ENCODE measurements at places on chromosomes 5 and 9.

- DNase-seq: no peak
Measured at GRCh38 chr9:85716031-85716877, 25.5 kb downstream of the AGTPBP1 start.

DNA sequence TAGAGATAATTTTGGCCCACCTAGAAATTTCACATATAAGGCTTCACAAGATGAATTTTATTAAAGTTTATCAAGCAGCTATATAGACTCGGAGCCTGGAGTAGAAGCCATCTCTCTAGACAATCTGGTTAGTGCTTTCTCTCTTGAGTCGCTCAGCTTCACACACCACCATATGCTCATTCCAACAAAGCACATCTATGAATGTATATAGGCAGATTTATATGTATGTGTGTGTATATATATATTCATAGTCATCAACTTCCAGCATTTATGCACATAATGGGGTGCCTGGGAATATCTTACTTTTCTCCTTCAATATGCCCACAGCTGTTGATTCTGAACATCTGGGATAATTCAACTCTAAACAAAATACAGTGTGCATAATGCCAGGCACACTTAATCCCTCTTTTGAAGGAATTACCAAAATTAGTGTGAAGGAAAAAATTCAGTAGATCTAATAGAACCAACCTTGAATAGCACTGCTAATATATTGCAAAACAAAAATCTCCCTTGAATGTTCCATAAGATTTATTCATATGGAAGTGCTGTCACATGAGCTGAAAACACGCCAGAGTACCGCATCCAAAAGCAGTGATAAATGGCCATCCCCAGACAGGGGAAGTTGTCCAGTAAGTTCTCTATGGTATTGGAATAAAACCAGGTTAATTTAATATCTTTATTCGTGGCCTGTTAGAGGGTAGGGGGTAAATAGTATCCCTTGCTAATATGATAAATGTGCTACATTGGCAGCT, 56.0 kb upstream of the MOCS2 start:
- no peak for DNase-seq

DNA sequence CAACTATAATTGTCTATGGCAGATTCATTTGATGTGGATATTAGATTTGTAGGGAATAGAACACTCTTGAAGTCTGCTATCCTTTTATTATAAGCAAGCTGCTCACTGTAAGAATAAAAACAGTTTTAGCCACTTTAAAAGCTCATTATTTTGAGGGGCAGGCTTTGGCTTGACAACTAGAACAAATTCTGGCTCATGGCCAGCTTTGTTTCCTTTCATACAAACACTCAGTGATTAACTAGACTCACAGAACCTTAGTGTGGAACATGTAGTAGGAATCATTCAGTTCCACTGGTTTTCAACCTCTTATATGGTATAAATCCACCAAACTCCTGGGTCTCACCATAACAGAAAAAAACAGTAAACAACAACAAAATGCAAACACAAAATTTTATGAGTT, 27.4 kb upstream of the CEP120 start:
- peak; percentile 67 for DNase-seq

DNA sequence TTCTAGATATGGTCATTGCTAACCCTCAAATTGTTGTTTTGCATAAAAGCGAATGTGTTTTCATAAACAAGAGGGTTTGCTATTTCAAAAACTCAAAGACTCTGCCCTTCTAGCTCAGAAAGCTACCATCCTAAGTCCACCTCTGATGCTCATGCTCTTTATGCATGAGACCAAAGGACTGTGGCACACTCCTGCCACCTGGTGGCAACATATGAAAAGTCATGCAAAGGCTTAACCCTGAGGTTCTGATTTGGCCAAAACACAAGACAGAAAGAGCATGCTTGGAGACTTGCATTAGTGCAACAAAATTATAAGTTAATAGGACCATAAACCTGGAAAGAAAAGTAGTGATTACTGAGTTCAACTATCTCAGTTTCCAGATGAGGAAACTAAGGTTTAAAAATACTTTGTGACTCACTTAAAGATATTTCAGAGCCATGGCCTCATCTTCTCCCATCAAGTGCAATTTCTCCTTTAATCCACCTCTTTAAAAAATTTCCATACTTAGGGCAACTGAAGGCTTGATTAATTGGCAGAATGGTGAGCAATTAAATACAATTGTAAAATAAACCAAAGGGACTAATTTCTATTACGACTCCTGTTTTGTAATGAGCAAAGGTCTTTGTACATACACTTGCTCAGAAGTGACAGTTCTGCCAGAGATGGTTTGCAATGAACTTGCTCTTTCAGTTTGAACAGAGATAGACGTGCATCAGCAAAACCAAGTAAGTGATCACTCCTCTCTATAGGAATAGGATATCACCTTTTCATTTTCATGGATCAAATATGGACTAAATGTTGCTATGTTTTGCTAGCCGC, 110.7 kb upstream of the RAD23B start:
- peak; percentile 80 for DNase-seq

DNA sequence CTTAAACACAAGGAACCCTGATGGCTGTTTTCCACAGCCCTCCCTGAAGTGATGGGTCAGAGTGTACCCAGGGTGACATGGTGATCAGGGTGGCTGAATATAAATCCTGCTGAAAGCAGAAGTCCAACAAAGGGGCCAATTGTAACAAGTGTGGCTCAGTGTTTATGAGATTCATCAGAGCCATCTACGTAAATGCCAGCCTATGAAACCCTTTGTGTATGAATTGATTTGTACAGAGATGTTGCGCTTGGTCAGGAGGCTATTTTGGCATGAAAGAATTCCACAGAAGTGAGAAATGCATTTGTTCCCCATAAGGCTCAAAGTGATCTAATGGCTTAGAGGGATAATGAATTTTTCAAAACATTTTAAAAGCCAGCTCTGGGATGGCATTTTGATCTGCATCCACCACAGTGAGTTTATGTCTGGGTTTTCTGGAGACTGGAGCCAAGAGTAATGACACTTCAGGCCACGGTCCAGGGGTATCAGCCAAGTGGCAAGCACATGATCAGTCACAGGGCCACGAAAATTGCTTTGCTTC, 12.4 kb downstream of the PRUNE2 start:
- DNase-seq: no peak

GRCh38 chr5:33465120-33465519, 24.4 kb downstream of the TARS1 start:
- no peak for DNase-seq

GRCh38 chr5:122723606-122724352, 51.1 kb upstream of the SNX2 start:
- no peak for DNase-seq

DNA sequence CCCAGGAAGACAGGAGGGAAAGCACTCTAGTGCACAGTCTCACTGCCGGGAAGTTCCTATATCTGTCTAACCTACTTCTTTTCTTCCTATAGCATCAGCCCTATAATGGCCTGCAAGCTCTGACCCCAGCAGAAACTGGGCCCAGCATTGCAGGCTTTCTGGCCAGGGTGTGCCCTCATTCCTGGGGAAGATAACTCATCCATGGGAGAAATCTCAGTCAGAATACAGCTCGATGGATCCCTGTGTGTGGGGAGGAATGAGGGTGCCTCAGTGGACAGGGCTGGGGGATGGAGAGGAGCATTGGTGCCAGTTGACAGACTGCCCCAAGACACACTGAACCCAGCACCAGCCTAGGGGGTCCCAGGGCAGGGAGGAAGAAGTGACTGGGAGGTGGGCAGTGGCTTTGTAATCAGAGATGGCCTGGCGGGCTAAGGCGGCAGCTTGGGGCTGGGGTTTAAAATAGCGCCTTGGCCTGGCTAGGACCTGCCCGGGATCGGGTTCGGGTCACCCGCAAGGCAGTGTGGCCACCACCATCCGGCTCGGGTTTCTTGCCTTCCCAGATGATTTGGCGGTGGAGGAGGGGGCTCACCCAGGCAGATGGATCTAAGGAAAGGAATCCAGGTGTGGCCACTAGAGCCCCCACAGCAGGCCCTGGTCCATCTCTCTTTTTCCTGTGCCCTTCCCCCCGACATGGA, 7.6 kb upstream of the CXXC5 start:
- DNase-seq: no peak

DNA sequence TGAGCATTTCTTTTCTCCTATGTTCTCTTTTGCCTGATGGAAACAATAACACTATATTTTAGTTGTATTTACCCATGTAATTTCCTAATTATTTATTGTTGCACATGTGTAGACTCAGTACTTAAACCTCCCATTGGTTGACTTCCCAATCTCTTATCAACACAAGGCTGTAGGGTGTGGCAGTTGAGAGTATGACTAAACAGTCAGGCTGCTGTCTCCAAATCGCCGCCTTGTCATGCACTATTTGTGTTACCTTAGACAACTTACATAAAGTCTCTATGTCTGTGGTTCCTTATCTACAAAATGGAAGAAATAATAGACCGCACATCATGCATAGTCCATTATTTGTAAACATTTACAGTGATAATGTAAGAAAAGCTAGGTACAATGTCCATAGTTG, 68.9 kb upstream of the EFNA5 start:
- no peak for DNase-seq

DNA sequence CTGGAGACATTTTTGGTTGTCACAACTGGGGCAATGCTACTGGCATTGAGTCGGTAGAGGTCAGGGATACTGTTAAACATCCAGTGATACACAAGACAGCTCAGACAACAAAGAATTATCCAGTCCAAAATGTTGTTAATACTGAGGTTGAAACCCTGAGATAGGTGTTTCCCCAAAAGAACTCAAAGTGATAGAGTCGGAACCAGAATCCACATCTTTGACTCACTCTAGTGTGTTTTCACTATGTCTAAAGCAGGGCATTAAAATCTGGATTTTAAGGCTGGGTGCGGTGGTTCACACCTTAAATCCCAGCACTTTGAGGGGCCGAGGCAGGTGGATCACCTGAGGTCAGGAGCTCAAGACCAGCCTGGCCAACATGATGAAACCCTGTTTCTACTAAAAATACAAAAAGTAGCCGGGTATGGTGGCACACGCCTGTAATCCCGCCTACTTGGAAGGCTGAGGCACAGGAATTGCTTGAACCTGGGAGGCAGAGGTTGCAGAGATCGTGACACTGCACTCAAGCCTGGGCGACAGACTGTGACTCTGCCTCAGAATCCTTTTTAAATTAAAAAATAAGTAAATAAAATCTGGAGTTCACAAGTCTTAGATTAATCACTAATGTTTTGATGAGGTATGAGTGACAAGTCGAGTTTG, 17.0 kb downstream of the SLC31A1 start:
- no peak for DNase-seq

GRCh38 chr9:85258236-85258635, 483.5 kb downstream of the AGTPBP1 start:
- DNase-seq: no peak

DNA sequence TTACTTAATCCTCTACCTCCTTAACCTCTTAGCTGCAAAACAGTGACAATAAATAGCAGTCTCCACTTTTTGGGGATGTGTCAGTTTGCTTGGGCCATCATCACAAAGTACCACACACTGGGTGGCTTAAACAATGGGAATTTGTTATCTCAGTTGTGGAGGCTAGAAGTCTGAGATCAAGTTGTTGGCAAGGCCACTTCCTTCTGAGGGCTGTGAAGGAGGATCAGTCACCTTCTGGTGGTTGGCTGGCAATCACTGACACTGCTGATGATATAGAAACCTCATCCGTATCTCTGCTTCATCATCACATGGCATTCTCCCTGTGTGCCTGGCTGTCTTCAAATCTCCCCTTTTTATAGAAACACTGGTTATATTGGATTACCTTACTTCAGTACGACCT, 187.1 kb upstream of the TBC1D2 start:
- DNase-seq: no peak

GRCh38 chr5:168740092-168740800, 161.1 kb upstream of the PANK3 start:
- no peak for DNase-seq

- no peak for DNase-seq
Measured at GRCh38 chr9:137270929-137271695, 6.4 kb upstream of the TOR4A start.

DNA sequence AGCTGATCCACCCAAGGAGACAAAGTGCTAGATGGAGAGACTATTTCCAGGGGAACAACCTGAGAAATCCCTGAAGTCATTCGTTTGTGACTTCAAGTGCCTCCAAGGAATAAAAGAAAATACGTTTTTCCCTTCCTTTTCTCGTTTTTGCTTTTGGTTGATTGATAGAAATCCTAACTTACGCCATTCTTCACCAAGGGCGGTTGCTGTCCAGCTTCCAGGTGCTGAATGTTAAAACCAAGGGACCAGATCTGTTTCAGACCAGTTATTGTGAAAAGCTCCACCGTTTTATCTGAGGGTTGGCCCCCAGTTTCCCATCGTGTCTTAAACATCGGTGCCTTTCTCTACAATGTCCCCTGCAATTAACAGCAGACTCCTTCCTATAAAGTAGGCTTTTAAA, 600.7 kb upstream of the SGCD start:
- no peak for DNase-seq

DNA sequence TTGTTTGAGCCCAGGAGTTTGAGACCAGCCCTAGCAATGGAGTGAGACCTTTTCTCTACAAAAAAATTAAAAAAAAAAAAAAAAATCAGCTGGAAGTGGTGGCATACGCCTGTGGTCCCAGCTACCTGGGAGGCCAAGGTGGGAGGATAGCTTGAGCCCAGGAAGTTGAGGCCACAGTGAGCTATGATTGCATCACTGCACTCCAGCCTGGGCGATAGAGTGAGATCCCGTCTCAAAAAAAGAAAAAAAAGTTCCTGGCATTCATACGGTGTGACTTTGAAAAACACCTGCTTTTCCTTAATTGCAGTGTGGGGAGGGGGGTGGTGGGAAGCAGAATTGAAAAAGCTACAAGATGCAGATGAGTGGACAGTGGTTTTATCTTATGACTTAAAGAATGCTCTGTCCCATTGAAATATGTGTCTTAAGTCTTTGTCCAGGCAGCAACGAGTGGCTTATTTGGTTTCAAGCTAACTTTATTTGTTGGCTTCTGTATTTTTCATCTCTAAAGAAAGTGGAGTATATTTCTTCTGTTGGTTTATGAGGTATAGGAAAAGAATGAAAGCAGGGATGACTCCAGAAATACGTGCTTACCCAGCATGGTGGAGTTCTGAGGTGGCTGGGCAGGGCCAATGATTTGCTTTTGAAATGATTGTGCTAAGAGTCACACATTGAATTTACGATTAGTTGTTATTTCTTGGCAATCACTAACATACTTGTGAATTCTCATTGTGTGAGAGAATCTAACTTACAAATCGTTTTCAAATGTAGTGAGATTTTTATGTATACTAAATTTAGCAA, 27.8 kb downstream of the ROPN1L start:
- no peak for DNase-seq

DNA sequence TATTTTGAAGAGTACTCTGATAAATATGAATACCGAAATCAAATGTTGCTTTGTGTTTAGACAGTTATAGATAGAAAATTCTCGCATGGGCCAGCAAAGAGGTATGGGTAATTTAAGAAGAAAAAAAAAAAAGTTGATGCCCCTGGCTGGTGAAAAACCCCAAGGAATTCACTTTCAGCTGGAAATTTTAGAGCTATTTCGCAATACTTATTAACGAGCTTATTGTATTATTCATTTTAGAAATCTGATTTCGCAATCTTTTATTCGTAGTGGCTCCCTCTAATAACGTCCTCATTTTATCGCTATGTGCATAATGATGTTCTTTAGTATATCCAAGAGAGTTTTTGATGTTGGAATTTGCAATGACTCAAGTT, 18.5 kb upstream of the FER start:
- DNase-seq: no peak

All from NCI-H2081 (cell line).